Aorta (tissue), 5 donors: ENCODE measurements at places on chromosomes 7 and 10. TPM values are rescaled to one million over a fixed set of nuclear protein-coding genes. Genes with fewer than 3 reads are reported as not detected.

The C10orf53 gene
- total RNA-seq: not detected

The RBP3 gene
- total RNA-seq: not detected

The SLC13A1 gene
- total RNA-seq: not detected

The SPDYE1 gene
- not detected for total RNA-seq

The TTYH3 gene
- 58.9 TPM for total RNA-seq

The OR2A12 gene
- total RNA-seq: not detected

The ACTL6B gene
- not detected for total RNA-seq

The DHX32 gene
- total RNA-seq: 21.2 TPM

The WASHC2A gene
- total RNA-seq: 54.3 TPM

The CDK6 gene
- total RNA-seq: 26.0 TPM

- no peaks in the 10 kb centered on the region for H3K27me3 ChIP-seq
- DNase-seq: no peak
- no peak overlapping the region for H3K4me3 ChIP-seq
- no peaks in the 10 kb centered on the region for H3K36me3 ChIP-seq
- H3K27ac ChIP-seq: no peak overlapping the region
- no peaks in the 10 kb centered on the region for H3K4me1 ChIP-seq
These were observed 5.0 kb downstream of the CLRN3 start for GRCh38 chr10:127887541-127888415.

DNA sequence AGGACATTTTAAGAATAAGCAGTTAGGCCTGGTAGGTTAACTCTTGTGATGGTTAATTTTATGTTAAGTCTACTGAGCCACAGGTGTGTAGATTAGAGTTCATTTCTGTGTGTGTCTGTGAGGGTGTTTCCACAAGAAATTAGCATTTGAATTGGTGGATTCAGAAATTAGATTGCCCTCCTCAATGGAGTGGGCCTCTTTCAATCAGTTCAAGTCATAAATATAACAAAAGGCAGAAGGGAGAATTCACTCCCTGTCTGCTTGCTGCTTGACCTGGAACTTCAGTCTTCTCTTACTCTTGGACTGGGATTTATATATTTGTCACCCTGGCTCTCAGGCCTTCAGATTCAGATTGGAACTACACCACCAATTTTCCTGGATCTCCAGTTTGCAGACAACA lies 55.3 kb upstream of the POM121L12 start:
- no peaks in the 10 kb centered on the region for H3K4me1 ChIP-seq
- no peak overlapping the region for H3K27ac ChIP-seq
- no peak for DNase-seq
- no peak overlapping the region for H3K4me3 ChIP-seq
- H3K36me3 ChIP-seq: no peaks in the 10 kb centered on the region

DNA sequence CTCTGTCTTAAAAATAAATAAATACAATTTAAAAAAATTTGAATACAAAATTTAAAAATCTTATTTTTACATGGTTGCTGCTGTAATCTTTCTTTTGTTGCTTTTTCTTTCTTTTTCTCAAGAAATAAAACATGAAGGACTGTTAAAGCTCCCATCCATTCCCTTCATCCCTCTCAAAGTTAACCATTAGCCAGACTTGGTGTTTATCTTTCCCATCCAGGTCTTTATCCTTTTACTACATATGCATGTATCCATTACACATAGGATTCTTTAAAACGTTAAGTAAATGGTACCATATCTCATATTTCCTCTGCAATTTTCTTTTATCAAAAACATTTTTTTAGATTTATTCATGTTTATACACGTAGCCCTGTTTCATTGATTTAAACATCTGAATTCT lies 70.1 kb downstream of the CREB3L2 start:
- DNase-seq: no peak
- H3K27ac ChIP-seq: no peak overlapping the region
- no peak overlapping the region for H3K4me3 ChIP-seq

- no peak overlapping the region for H3K4me3 ChIP-seq
- DNase-seq: no peak
- H3K27ac ChIP-seq: no peak overlapping the region
- no peaks in the 10 kb centered on the region for H3K4me1 ChIP-seq
These were observed 54.5 kb downstream of the RAB18 start for GRCh38 chr10:27558612-27559020.

- no peaks in the 10 kb centered on the region for H3K27me3 ChIP-seq
- no peaks in the 10 kb centered on the region for H3K4me1 ChIP-seq
- DNase-seq: no peak
- no peak overlapping the region for H3K4me3 ChIP-seq
These were observed 238.2 kb upstream of the NEBL start for GRCh38 chr10:21135023-21135931.

DNA sequence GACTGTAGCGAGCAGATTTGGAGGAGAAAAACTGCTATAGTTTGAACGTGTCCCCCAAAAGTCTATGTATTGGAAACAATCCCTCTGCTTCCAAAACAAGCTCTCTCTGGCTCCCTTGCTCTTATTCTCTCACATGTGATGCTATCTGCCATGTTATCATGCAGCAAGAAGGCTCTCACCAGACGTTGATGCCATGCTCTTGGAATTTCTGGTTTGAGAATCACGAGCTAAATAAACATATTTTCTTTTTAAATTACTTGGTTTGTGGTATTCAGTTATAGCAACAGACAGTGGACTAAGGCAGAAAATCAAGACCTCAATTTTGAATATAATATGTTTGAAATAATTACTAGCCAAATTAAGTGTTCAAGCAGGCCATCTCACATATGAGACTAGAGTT lies 17.5 kb upstream of the GNAT3 start:
- H3K4me1 ChIP-seq: no peaks in the 10 kb centered on the region
- no peaks in the 10 kb centered on the region for H3K36me3 ChIP-seq
- no peak overlapping the region for H3K4me3 ChIP-seq
- no peak overlapping the region for H3K27ac ChIP-seq
- H3K27me3 ChIP-seq: no peaks in the 10 kb centered on the region
- no peak for DNase-seq

DNA sequence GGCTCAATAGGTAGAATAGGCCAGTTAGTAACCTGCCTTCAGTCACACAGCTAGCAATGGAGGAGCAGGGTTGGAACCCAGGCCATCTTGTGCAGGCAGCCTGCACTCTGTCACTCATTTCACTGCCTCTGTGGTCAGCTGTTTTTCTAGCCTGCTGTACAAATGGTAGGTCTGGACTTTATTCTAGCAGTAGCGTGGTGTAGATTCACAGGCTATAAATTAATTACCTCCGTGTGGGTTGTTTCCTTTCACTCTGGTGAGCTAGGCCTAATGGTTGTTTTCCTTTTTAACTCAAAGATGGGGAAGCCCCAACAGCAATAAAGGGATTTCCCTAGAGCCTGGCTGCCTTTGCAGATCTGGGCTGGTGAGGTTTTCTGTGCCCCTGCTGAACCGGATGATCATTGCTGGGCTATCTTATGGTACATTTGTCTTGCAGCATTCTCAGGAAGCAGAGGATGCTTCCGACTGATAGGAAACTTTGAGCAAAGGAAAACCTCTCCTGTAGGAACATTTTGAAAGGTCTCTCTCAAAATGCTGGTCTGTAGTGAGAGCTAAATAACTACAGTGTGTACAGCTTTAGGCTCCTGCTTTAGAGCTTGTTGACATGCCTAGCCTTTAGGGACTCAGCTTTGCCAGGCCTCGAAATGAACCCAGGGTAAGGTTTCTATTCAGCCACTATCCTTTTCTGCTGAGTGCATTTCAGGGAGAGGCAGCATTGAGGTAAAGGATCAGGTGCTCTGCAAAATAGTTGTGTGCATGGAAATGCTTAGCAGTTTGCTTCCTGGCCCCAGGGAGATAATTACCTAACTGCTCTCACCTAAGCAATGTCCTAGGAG lies 157.4 kb downstream of the ST7 start:
- H3K4me1 ChIP-seq: peaks cover 5% of the 10 kb centered on the region
- H3K27me3 ChIP-seq: no peaks in the 10 kb centered on the region
- no peak overlapping the region for H3K27ac ChIP-seq

- no peak for DNase-seq
- H3K4me1 ChIP-seq: no peaks in the 10 kb centered on the region
- no peaks in the 10 kb centered on the region for H3K36me3 ChIP-seq
- no peak overlapping the region for H3K4me3 ChIP-seq
These were observed 21.8 kb upstream of the SLC26A3 start for GRCh38 chr7:107824858-107825257.

DNA sequence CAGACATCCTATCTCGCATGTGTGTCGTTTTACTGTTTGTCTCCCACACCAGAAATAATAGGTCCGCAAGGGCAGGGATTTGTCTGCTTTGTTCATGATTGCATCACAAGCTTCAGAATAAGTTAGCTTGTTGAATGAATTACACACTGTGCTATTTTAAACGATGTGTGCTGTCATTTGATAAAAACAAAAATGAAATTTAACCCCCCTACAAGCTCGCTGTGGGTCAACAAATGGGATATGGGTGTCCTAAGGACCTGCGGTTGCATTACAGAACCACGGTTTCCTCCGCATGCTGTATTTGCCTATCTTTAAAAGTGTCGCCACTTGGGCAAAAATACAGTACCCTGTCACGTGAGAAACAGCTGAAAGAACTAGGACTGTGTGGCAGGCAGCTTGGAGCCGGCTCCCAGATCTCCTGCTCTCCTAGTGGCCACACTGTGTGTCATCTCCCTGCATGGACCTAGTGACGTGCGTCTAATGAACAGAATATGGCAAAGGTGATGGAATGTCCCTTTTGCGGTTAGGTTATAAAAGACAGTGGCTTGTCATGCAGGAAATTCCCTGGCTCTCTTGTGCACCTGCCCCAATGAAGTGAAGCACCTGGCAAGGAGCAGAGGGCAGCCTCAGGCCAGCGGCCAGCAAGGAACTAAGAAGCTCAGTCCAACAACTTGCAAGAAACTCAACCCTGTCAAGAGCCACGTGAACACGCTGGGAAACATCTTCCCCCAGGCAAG lies 32.9 kb upstream of the CRYGN start:
- H3K36me3 ChIP-seq: peaks cover 3% of the 10 kb centered on the region
- H3K4me1 ChIP-seq: no peaks in the 10 kb centered on the region
- no peak overlapping the region for H3K27ac ChIP-seq

GRCh38 chr10:101718690-101719275 lies 23.8 kb upstream of the FBXW4 start:
- DNase-seq: no peak
- no peaks in the 10 kb centered on the region for H3K27me3 ChIP-seq
- no peak overlapping the region for H3K4me3 ChIP-seq

GRCh38 chr10:49117376-49118070 lies 2.2 kb upstream of the VSTM4 start:
- no peak overlapping the region for H3K4me3 ChIP-seq
- H3K36me3 ChIP-seq: no peaks in the 10 kb centered on the region
- DNase-seq: no peak
- no peaks in the 10 kb centered on the region for H3K4me1 ChIP-seq
- no peaks in the 10 kb centered on the region for H3K27me3 ChIP-seq

- H3K36me3 ChIP-seq: no peaks in the 10 kb centered on the region
- H3K27ac ChIP-seq: no peak overlapping the region
- H3K4me3 ChIP-seq: no peak overlapping the region
These were observed 10.6 kb downstream of the LRIT2 start for GRCh38 chr10:84214612-84215235.

GRCh38 chr7:2098496-2098895 lies 134.2 kb downstream of the MAD1L1 start:
- no peak overlapping the region for H3K4me3 ChIP-seq
- no peaks in the 10 kb centered on the region for H3K27me3 ChIP-seq
- no peaks in the 10 kb centered on the region for H3K4me1 ChIP-seq
- no peak overlapping the region for H3K27ac ChIP-seq
- no peak for DNase-seq

GRCh38 chr10:49734676-49735075 lies 27.4 kb downstream of the OGDHL start:
- no peaks in the 10 kb centered on the region for H3K4me1 ChIP-seq
- no peaks in the 10 kb centered on the region for H3K27me3 ChIP-seq
- no peaks in the 10 kb centered on the region for H3K36me3 ChIP-seq

DNA sequence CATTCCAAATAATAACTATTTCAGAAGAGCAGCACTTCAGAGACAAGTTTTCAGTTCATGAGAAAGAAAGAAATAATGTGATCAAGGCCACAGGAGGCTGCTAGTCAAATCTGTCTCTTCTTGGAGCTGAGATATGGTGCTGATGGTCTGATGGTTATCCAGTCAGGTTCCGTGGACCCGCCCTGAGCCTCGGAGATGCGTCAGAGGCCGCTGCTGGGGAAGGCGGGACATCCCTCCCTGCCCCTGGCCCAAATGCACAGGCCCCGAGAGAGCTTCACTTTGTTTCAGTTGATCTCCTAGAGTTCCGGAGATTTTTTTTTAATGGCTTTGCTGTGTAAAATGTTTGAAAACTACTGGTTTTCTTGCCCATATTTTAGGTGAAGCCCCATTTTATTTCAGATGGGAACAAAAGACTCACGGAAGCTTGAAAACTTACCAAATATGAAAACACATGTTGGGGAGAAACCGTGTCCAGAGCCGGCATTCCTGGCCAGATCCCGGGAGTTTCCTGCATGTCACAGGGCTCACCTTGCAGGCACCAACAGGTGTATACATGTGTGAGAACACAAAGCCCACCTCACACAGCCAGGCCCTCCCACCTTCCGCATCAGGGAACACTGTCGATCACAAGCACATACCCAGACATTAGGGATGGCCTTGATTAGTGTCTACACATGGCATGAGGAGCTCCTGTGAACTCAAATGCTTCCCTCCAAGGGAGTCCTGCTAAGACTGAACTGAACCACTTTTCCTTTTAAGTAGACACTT lies 499.0 kb downstream of the TCERG1L start:
- H3K4me3 ChIP-seq: no peak overlapping the region
- no peaks in the 10 kb centered on the region for H3K27me3 ChIP-seq
- DNase-seq: no peak
- H3K4me1 ChIP-seq: no peaks in the 10 kb centered on the region

- no peaks in the 10 kb centered on the region for H3K4me1 ChIP-seq
- no peak overlapping the region for H3K27ac ChIP-seq
- H3K4me3 ChIP-seq: no peak overlapping the region
- no peaks in the 10 kb centered on the region for H3K36me3 ChIP-seq
- no peak for DNase-seq
These were observed 427.4 kb downstream of the SH2D4B start for GRCh38 chr10:80964955-80965614.

DNA sequence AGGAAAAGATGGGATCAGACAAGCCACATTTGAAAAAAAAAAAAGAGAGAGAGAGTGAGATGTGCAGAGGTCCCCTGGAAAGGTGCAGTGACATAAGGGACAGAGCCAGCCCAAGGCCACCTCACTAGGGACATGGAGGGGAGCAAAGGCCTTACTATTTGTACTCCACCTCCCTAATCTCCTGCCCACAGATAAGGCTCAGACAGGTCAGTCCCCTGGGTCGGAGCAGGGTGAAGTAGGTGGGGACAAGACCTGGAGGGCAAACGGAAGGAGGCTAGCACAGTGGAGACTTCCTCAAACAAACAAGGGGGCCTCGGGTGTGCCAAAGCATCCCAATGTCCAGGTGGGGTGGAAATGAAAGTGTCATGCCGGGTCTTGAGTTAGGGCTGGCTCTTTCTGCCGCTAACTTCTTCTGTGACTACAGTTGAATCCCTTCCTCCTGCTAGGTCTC lies 7.0 kb downstream of the PRF1 start:
- no peaks in the 10 kb centered on the region for H3K27me3 ChIP-seq
- H3K4me3 ChIP-seq: no peak overlapping the region
- H3K27ac ChIP-seq: no peak overlapping the region

GRCh38 chr10:35150308-35150707 lies 23.7 kb downstream of the CREM start:
- no peaks in the 10 kb centered on the region for H3K36me3 ChIP-seq
- no peak overlapping the region for H3K27ac ChIP-seq
- no peak for DNase-seq
- no peak overlapping the region for H3K4me3 ChIP-seq
- no peaks in the 10 kb centered on the region for H3K27me3 ChIP-seq
- H3K4me1 ChIP-seq: no peaks in the 10 kb centered on the region
